ENCODE measurements at places on chromosomes 12 and 14.

- DNase-seq, result no peak
Observed at GRCh38 chr12:89663577-89664357, 44.9 kb downstream of the ATP2B1 start.

DNA sequence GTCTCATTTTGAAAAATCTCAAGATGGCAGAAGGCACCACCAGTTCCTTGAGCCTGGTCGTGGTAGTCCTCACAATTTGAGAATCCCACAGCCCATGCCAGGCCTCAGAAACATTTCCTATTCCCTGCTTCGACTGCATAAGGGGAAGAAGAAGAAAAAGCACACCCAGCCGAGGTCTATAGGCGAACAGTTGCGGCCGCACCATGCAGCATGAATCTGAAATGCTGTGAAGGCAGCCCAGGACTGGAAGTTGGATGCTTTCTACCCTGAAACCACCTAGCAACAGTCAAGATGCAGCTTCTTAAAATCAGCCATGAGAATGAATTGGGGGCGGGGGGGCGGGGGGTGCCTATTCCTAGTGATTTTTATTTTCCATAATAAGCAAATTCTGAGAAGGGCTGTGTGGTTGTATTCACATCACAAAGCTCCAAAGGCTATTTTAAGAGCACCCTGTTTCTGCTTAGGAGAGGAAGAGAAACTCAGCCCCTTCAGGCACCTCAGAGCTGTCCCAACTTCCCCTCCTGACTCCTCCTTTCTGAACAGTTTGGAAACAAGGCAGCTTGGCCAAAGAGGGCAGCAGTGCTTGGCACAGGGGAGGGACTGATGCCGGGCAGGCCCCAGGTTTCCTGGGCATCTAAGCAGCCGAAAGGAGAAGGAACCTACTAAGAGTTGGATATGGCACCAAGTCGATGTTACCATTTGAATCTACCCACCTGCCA, 172.5 kb upstream of the FOXN3 start:
- DNase-seq, result no peak

- DNase-seq, result no peak
Observed at GRCh38 chr12:7075939-7076338, 15.4 kb downstream of the C1S start.

GRCh38 chr12:54606556-54606955, 18.1 kb upstream of the PPP1R1A start:
- DNase-seq, result no peak

GRCh38 chr12:92927436-92928281, 1.4 kb downstream of the EEA1 start:
- no peak for DNase-seq

DNA sequence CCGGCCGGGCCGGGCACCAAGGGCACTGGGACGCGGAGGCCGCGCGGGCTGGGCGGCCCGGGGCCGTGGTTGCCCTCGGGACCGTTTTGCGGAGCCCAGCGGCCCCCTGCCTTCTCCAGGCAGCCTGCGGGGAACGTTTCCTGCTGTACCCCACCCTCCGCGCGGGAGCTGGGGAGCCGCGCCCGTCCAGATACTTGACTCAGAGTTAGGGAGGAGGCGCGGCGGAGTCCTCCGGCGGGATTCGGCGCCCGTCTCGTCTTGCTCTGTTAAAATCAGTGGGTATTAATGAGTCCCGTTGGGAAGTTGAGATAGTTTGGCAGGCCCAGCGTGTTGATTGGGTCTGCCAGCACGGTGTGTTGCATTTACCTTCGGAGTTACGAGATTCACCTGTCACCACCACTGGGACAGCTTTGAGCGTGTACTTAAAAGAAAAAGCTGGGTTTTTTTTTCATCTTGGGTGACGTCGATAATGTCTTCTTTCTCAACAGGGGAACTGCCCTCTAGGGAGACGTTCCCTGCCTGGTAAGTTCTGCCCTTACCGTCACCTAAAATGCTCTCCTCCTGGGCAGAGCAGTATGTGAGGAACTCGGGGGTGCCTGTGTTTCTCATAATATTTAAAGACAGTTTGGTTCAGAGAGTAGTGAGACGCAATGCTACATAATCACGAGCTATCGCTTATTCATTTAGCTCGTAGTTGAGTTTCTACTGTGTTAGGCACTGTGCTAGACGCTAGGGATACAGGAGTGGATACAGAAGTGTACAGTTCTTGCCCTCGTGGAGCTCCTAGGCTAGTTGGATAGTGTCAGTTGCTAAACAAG, 596 bp downstream of the DLST start:
- DNase-seq, result peak; percentile 21

DNA sequence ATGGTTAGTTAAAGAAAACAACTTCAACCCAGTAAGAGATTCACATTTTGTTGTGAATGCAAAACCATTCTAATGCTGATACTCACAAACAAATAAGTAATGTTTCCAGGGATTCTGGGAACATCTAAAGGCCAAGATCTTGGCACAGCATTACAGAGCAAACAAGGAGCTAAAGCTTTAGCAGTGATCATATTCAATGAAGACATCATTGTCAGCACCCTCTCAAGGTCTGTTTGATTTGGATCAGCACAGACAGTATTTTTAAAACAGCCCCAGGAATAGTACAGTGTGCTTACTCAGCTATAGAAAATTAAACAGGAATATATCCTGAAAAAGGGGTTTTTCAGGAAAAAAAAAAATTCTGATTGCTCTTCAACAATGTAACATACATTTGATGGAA, 71.4 kb downstream of the TMEM260 start:
- no peak for DNase-seq

DNA sequence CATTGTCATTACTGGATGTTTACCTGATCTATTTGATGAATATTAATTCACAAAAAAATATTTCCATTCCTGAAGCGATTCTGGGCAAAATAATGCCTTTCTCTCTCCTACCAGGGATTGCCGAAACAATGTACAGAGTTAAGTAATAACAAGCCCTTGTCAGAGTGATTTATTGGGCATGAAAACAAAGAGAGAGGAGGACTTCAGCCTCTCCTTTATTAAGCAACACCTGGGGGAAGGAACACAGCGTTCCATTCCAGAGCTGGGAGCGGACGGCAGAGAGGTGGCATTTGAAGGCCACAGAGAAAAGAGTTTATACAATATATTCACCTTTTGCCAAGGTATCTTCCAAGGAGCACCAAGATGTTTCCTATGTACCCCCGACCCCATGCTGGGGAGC, 165.8 kb downstream of the KSR2 start:
- DNase-seq, result no peak

DNA sequence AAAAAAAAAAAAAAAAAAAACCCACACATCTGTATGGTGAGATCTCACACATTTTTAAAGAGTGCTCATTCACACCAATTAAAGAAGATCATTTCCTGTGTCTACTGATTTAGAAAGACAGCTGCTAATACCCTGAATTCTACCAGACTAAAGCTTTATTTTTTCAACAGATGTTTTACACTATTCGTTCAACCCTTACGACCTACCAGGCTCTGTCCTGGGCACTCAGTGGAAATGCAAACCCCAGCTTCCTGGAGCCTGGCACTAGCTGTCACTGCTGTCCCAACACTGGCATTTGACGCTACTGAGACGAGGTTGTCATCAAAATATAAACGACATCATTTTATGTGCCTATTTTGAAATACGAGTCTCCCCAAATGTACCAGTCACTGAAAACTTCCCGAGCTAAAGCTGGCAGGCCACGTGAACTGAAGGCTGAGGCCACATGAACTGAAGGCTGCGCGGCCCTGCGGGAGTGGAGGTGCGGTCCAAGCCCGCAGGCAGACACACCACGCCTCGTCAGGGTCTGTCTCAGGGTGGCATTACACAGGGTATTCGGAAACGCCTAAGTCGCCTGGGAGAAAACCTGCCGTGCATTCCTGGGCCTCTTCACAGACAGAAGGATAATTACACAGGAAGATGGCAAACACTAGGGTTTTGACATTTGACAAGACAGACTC, 27.2 kb downstream of the SLC15A4 start:
- no peak for DNase-seq

GRCh38 chr12:112597986-112598385, 179.2 kb downstream of the PTPN11 start:
- no peak for DNase-seq

DNA sequence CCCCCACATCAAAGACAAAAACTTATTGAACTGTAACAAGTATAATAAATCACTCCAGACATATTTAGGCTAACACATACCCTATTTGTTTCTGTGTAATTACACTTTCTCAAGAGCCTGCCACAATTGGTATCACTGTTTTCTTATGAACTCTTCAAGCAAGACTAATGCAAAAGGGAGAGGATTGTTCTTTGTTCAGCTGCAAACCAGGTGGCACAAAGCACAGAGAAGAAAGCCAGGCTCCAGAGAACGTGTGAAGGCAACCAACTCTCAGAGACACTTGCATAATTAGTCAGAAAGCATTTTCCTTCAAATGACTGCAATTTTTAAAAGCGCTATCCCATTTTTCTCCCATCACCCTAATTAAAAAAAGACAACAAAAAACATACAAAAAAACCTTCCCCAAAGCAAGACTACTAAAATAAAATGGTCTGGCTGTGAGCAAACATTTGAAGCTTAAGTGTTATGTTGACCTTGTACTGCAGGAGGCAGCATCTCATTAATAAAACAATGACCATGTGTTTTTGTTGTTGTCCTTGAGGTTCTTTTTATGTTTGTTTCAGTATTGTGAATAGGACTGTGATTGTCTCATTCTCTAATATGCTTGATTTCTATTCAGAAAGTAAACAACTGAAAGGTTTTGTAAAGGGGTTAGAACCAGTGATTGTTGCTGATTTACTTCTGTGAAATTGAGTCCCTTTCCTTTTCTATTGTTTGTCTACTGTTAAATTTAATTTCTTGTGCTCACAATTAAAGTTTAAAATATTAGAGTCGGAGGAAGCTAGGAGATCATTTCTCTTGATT, 452.7 kb upstream of the PDE3A start:
- DNase-seq, result no peak

DNA sequence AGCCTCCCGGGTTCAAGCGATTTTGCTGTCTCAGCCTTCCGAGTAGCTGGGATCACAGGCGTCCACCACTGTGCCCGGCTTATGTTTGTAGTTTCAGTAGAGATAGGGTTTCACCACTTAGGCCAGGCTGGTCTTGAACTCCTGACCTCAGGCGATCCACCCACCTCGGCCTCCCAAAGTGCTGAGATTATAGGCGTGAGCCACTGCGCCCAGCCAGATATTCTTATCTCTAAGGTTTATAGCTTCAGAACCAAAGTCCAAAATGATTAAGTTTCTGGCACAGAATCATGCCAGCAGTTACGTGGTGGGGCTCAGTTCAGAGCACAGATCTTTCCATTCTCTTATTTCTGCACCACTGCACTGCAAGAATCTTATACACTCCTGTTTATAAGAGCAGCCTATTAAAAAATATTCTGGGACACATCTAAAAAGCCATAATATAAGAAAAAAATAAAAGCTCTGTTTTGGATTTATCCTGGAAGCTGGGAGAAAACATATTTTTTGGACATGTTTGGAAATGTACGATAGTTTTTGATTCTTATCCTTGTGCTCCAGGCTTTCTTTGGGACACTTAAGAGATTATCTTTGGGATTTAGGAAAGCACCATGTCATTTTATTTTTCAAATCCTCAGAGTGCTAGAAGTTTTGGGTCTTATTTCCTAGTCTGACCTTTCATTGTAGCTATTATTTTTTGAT, 129.6 kb downstream of the LMNTD1 start:
- DNase-seq, result no peak

DNA sequence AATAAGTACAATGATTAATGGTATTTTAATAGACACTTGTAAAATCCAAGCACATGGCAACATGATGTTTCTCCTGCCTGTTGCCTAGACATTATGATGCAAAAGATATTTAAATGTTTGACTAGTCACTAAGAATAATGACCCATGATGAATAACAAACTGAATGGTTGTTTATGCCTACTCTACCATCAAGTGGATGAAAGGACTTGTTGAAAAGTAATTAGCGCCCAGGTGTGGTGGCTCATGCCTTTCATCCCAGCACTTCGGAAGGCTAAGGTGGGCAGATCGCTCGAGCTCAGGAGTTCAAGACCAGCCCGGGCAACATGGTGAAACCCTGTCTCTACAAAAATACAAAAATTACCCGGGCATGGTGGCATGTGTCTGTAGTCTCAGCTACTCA, 30.7 kb downstream of the KIF21A start:
- no peak for DNase-seq

GRCh38 chr12:100668945-100669536, 95.6 kb downstream of the GAS2L3 start:
- peak; percentile 32 for DNase-seq

DNA sequence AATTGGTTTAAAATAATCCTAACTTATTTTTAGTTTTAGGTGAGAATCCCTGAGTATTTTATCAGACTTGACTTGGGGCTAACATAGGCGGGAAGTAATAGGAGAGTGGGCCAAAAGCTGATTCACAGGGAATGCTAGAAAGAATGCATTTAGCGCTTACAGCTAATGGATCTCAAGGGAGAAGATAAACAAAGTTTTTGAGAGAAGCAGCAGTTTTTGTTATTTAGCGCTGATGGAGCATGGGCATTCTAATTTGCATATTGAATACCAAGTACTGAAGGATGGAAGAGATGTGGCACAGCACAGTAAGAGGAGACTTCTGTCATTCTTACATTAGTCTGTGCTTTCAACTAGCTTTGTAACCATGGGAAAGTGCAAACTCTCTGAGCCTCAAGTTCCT, 436.0 kb upstream of the FBXO33 start:
- no peak for DNase-seq

DNA sequence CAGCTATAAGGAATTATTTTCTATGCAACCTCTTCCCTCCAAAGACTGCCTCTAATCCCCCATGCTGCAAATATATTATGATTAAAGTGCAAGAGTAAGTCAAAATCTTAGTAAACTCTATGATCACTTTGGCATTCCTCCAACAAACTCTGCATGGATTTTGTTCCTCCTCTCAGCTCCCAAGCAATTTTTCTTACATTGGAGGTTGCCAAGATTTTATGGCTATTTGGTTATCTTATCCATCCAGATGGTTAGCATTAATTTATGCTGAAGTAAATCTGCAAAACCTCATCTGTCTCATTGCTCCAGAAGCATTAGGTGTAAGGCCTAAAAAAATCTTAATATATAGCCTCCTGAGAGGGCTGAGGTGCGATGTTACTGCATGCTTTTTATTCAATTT, 228.1 kb downstream of the CHST11 start:
- DNase-seq, result no peak

DNA sequence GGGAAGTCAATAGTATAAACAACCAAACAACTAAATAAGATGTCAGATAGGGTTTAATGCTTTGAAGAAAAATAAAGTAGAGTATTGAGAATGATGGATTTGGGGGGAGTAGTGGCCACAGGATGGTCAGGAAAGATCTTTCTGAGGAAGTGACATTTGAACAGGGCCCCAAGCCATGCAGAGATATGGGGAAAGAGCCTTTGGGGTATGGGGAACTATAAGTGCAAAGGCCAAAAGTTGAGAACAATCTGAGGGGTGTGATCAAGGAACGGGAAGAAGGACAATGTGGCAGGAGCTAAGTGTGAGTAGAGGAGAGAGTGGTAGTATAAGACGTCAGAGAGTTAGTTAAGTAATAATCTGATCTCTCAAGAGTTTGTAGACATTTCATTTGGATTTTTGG, 1.3 kb downstream of the MRPS35 start:
- DNase-seq, result no peak

DNA sequence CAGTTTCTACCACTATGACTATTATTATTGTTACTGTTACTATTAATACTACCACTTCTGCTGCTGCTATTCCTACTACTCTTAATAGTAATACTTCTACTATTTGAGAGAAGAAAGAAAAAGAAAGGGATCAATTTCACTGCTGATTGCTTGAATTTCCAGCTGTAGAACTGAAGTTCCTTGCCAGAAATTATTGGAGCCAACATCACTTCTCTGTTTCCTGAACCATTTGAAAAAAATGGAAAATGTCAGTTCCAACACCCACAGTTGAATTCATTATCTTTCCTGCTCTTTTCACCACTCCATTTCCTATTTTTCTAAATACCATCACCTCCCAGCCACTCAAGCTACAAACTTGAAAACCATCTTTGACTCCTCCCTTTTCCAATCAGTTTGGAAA, 54.1 kb upstream of the PIK3C2G start:
- no peak for DNase-seq

Measured in stimulated activated CD8-positive, alpha-beta memory T cell treated with anti-CD3 and anti-CD28 coated beads, Interleukin-15, amount 100 ng/mL, for 24 hours (primary cell).